ENCODE measurements at places on chromosomes 3 and 15.

- no peak for DNase-seq
Observed at GRCh38 chr15:71013446-71013845, 101.8 kb upstream of the THSD4 start.

GRCh38 chr3:48294611-48295263, 38.7 kb downstream of the SPINK8 start:
- no peak for DNase-seq

DNA sequence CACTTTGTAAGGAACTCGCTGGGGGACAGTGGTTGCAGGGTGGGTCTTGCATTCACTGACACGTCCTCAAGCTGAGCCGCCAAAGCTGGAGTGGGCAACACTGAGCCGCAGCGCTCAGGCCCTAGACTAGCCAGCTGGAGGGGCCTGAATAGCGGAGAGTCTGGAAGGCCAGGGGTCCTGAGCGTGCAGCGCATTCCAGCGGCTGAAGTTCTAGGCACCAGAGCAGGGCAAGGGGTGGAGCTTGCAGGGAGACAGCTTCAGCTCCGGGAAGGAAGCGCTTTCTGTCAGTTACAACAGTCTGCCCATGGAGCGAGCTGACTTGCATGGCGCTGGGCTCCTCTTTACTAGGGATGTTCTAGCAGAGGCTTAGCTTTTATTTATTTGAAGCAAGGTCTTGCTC, 2.7 kb downstream of the MAP6D1 start:
- no peak for DNase-seq

- no peak for DNase-seq
Observed at GRCh38 chr3:167913219-167913835, 177.8 kb downstream of the SERPINI1 start.

GRCh38 chr3:173135059-173135458, 6.0 kb downstream of the SPATA16 start:
- DNase-seq = no peak

GRCh38 chr15:43094416-43095030, 11.3 kb downstream of the UBR1 start:
- no peak for DNase-seq

- DNase-seq = no peak
Observed at GRCh38 chr3:58234516-58234931, 3.1 kb upstream of the ABHD6 start.

GRCh38 chr3:67686069-67686468, 31.7 kb upstream of the SUCLG2 start:
- no peak for DNase-seq

DNA sequence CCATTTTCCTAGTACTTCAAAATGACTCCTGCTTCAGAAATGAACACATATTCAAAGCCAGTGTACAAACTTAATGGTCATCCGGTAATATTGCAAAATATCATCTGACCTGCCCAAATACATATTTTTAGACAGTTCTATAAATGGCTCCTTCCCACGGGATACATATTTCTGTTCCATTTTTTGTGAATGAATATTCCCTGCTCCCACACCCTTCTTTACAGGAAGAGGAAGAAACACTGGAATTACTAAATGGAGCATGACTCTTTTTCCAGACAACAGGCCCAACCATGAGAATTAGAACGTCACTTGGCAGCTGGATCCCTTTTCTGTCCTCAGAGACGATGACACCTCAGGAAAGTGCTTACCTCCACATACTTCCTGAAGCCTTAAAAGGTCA, 38.0 kb upstream of the CBLB start:
- DNase-seq = no peak

DNA sequence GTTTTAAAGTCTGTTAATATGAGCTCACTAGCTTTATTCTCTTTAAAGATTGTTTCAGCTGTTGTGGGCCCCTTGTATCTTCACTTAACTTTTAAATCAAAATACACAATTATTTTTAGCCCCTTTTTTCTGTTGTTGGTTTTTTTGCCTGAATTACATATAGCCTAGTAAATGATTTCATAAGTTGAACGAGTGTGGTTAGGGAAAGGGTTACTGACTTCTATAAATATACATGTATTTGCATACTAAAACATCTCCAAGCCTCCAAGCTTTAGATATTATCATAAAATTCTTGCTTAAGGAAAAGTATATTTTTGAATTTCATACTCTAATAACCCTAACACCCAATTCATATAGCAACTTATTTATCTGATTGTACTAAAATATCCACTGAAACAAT, 73.2 kb upstream of the ARL6 start:
- no peak for DNase-seq

DNA sequence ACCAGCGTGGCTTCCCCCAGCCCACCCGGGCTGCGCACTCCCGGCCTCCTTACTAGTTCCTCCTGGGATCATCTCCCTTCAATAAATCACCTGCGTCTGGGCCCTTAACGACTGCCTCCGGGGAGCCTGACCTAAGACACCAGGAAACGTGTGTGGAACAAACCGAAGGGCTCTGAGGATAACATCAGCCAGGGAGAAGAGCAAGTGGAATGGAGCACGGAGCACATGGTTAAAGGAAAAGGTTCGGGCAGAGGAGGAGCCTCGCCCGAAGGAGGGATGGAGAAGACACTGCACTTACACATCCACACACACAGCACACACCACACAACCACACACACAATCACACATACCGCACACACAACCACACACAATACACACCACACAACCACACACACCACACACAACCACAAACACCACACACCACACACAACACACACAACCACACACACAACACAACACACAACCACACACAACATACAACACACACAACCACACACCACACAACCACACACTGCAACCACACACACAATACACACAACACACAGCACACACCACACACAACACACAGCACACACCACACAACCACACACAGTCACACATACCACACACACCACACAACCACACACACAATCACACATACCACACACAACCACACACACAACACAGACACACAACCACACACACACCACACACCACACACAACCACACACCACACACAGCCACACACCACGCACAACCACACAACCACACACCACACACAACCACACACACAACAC, 24.7 kb downstream of the CPN2 start:
- DNase-seq = no peak

- DNase-seq = peak; percentile 33
Observed at GRCh38 chr3:55728461-55729100, 241.5 kb upstream of the WNT5A start.

GRCh38 chr3:188309437-188310269, 155.7 kb downstream of the LPP start:
- DNase-seq = no peak

GRCh38 chr3:8903191-8903590, 60.1 kb downstream of the RAD18 start:
- no peak for DNase-seq

DNA sequence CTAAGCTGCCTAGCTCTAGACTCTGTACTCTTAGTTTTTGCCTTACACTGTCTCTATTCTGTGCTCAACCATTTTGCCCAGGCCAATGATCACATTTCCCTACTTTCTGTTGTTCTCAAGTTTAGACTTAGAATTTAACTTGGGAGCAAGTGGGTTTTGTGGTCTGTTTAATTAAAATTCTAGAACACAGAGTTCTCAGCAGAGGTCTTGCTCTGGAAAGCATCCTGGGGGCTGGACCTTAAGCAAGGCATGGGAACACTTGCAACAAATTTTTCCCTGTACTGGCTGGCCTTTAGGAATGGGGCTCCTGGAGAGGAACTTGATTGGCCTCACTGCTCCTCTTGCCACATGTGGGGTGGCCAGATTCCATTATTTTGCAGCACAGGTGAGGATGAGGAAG, 236.3 kb upstream of the LRTM1 start:
- DNase-seq = no peak

- DNase-seq = no peak
Observed at GRCh38 chr3:77342688-77343087, 302.8 kb downstream of the ROBO2 start.

DNA sequence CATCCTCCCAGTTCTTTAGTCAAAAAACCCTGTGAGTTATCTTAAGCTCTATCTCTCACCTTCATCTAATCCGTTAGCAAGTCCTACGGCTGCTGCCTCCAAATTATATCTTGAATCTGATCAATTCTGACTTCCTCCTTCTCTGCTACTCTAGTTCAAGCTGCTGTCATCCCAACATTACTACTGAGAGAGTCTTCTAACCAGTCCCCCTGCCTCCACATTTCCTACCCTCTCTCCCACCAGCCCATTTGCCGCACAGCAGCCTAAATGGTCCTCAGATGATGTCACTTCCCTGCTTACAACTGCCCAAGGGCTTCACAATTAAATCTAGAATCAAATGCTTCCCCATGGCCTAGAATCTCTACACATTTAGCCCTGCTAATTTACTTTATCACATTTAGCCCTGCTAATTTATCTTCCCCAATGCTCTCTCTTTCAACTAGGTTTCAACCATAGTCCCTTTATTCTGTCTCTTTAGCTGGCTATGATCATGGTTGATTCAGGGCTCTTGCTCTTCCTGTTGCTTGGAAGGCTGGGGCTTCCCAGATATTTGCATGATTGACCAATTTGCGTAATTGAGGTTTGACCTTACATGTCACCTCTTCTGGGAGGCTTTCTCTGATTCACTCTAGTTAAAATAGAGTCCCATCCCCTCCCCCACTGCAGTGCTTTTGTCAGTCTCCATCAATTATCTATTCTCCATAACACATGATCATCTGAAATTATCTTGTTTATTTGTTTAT, 11.0 kb upstream of the ARL14 start:
- no peak for DNase-seq

GRCh38 chr15:95693917-95694316, 636.6 kb upstream of the NR2F2 start:
- no peak for DNase-seq

DNA sequence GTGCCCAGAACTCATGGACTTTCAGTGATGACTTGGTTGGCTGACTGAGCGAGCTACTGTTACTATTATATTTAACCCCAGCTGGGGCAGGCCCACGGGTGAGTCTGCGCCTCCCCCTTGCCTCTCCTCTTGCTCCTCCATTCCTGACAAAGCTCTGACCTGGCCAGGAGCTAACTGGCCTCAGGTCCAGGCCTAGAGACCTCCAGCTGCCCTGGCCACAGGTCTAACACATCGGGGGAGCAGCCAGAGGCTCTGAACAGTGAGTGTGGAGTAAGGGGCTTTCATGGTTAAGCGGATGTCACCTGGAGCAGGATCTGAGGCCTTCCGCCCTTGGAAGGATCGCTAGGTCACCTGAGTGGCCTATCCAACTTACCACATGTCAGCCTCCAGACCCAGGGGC, 96.3 kb upstream of the HERC1 start:
- no peak for DNase-seq

- no peak for DNase-seq
Observed at GRCh38 chr15:88799341-88799740, 3.9 kb upstream of the ACAN start.

- no peak for DNase-seq
Observed at GRCh38 chr15:96774216-96774615, 443.7 kb downstream of the NR2F2 start.

DNA sequence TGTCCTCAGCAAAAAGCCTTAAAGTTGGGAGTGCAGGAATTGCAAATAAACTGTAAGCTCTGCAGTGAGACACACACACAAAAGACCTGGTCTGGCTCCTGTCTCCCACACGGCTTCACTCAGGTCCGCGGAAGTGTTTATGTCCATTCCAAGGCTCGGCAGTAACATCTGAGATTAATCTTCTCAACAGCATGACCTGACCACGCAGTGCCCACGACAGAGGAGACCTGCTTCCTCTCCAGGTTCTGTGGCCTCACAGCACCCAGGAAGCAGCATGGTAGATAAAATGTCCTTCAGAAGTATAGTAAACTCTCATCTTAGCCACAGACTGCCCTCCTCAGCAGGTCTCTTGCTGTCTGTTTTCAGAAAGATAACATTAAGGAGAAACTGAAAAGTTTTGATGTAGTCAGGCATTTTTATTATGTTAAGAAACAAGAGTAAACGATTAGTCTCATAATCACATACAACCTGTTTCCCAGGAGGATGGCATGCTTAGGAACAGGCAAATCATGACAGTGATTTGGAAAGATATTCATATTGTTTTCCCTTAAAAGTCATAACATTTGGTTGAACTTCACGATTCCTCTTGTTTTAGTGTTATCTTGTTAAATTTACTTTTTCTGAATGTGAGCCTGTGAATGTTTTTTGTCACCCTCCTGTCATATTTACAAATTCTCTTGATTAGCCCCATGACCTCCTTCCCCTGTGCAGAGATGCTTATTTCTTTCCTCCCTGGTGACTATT, 34.6 kb downstream of the CD200R1L start:
- DNase-seq = no peak

DNA sequence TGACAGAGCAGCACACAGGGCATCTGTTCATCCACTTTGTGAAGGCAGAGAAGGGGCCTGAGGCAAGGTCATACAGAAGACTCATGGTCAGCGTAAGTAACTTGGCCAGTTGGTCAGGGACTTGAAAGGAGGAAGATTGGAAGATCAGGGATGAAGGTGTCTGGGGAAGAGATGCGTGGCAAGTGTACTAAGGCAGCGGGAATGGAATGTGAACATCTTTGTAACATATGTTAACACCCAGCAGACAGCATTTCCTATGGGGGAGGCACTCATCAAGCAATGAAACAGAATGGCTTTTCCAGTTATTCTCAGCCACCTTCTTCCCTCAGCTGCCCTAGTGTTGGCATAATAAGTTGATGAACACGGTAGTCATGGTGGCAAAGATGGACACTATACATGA, 7.8 kb upstream of the RFC4 start:
- DNase-seq = no peak

GRCh38 chr3:46122091-46122490, 86.0 kb downstream of the CCR1 start:
- no peak for DNase-seq

GRCh38 chr3:158273656-158274055, 163.8 kb downstream of the RSRC1 start:
- DNase-seq = no peak

GRCh38 chr3:140152851-140153639, 218.1 kb downstream of the CLSTN2 start:
- peak; percentile 93 for DNase-seq

DNA sequence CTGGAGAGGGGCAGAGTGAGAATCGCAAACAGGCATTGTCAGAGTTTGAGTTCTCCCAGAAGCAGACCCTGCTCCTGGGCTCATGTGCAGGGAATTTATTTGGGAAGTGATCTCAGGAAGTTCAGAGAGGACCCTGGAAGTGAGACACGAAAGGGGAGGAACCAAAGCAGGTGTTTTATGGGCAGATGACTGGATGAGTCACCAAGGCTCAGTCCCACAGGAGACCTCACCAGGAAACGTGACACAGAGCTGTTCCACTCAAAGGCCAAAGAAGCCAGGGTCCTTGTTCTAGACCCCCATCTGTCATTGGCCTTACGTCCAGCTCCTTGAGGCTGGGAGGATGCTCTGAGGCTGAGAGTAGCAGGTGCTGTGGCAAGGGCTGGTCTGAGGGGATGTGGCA, 43.4 kb upstream of the SEC22A start:
- no peak for DNase-seq
